Stromal cell of bone marrow (primary cell): ENCODE measurements at places on chromosomes 5 and 9.

DNA sequence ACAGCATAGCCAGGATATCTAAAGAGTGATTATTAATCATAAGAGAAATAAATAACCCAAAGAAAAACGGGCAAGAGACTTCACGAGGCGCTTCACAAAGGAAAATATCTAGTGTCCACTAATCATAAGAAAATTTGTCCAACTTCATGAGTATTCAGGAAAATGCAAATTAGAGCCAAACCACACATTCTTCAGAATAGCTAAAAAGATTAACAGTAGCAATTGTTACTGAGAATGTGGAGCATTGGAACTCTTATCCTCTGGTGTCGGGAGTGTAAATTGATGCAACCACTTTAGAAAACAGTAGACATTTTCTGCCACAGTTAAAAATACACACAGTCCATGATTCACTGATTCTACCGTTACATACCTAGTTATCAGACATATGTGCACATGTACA lies 145.7 kb downstream of the CWC27 start:
- peak; percentile 6 for DNase-seq

- no peak for DNase-seq
Observed at GRCh38 chr5:159198063-159199036, 11.0 kb downstream of the RNF145 start.

DNA sequence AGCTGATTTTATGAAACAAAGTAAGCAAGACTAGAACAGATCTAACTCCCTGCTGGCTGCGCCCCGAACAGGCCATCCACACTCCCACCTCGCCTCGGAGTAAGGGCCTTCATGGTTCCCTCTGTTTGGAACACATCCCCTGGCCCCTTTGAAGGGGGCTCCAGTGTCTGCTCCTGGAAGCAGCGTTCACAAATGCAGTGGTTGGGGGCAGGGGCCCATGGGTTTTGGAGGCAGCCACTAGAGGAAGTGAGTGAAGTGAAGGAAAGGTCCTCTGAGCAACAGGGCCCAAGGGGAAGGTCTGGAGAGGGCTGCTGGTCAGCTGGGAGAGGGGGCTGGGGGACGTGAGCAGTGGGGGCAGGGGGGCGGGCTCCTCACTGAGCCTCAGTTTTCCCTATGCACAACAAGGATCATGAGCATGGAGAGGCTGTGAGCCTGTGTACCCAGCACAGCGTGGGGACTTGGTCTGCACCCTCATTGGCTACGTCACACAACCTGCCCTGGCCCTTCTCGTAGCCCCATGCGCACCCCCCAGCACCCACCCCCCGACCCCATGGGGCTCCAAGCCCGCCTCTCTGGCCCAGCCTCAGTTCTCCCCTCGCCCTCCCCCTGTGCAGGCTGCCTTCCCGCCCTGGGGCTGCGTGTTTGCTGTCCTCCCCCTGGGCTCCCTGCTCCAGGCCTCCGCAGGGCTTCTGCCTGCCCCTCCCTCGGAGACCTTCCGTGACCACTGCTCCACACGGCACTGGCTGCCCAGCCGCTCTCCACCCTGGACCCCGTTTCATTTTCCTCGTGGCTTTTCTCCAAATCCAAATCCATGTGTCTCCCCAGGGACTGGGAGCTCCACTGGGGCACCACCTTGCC lies 39.5 kb downstream of the RASGEF1C start:
- no peak for DNase-seq

- peak; percentile 68 for DNase-seq
Observed at GRCh38 chr5:151005950-151006576, 14.3 kb upstream of the GPX3 start.

- DNase-seq, result no peak
Observed at GRCh38 chr9:109969011-109969410, 189.0 kb downstream of the PALM2AKAP2 start.

DNA sequence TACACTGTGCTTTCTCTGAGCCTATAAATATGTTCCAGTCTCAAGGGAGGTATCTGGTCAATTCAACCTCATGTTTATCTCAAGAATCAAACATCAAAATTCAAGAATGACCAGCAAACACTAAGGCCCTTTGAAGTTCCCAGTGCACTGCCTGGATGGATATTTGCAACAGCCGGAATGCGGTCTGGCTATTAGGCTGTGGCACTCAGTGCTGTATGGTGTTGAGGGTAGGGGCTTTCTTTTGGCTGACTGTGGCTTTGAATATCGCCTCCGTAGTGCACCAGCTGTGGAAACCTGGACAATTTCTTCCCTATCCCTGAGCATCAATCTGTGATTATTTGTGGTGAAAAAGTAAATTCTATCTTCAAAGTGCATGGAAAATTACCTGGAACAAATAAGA lies 220.4 kb downstream of the BRINP1 start:
- no peak for DNase-seq

DNA sequence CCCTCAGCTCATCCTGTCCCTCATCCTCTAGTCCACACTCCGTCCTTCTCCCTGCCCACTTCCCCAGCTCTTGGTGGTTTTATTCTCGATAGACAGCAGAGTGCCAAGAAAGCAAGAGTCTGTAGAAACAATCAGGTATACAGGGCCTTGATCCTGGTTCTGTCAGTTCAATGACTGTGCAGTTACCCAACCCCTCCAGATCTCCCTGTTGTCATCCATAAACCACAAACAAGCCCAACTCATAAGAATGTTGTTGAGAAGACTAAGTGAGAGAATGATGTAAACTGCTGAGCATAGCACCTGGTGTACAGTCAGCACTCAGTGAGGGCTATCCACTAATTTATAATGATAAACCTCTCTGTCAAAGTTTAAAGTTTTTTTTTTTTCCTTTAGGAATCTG lies 31.3 kb downstream of the ISL1 start:
- no peak for DNase-seq

GRCh38 chr9:3238236-3238635 lies 287.6 kb downstream of the RFX3 start:
- DNase-seq, result no peak

- no peak for DNase-seq
Observed at GRCh38 chr9:84323858-84324257, 16.7 kb downstream of the SLC28A3 start.

DNA sequence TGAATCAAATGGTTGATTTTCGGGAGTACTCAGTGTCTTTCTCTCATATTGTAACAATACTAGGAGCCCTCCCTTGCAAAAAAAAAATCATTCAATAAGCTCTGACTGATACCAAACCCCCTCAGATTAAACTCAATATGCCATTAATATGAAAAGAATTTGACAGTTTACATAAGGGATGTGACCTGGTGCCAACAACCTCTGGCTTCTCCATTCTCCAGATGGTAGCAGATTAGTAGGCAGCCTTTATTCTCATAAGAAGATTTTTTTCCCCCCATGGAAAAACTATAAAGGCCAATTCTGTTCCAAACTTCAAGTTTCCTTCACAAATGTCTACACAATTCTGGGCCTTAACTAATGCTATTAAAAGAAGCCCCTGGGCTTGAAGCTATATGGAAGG lies 96.5 kb downstream of the EFNA5 start:
- DNase-seq, result no peak

DNA sequence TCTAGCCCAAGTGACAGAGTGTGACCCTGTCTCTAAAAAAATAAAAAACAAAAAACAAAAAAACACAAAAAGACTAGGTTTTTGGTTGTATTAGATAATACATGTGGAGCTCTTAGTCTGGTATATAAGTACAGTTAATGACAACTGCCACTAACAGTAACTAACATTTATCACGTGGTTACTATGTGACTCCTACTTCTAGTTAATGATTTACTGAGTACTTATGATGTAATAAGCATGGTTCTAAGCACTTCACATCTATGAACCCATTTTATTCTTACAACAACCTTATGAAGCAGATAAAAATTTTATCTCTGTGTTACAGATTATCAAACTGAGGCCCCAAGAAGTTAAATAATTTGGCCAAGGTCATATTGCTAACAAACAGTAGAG lies 6.1 kb upstream of the TMEFF1 start:
- DNase-seq, result no peak

GRCh38 chr5:79505138-79505537 lies 8.8 kb downstream of the HOMER1 start:
- no peak for DNase-seq

DNA sequence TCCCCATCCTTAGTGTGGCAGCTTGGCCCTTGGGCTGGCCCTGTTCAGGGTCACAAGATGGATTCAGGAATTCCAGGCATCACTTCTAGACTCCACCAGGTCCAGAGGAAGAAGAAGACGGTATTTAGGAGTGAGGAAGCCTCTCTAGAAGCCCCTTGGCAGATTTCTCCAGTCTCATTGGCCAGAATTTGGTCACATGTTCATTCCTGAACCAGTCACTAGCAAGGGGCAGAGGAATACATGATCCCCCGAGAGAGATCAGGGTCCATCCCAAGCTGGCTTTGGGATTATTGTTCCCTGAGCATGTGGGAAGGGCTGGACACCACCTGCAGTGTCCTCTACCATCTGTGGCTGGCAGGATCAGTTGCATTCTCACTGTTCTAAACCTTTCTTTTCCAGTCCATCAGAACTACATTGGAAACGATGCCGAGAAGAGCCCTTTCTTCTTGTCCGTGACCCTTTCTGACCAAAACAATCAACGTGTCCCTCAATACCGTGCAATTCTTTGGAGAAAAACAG lies 48.5 kb downstream of the GARNL3 start:
- no peak for DNase-seq

DNA sequence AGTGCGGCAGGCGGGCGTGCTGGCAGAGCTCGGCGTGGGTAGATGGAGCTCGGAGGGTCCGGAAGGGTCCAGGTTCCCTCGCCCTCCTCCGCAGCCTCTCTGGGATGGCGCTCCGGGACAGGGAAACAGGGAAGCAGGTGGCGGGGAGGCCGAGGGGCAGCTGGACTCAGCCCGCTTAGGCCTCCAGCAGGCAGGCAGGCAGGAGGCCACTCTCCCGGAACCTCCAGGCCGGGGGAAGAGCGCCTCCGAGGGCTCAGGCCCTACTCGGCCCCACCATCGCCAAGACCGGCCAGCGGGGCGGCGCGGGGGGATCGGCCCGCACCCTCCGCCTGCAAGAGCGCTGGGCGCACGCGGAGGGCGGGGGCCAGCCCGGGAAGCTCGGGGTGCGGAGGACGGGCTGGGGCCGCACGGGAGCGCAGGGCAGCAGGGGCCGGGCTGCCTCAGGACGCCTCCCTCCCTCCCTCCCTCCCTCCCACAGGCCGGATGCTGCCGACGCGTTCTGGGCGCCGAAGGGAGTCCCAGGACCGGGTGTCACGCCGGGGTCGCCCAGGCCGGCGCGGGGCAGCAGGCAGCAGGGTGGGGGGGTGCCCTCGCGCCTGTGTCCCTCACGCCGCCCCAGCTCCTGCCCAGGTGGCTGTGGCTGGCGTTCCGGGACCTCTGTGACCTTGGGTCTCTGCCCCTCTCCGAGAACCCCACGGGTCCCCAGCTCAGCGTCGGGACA lies 977 bp downstream of the MGAT4B start:
- no peak for DNase-seq

DNA sequence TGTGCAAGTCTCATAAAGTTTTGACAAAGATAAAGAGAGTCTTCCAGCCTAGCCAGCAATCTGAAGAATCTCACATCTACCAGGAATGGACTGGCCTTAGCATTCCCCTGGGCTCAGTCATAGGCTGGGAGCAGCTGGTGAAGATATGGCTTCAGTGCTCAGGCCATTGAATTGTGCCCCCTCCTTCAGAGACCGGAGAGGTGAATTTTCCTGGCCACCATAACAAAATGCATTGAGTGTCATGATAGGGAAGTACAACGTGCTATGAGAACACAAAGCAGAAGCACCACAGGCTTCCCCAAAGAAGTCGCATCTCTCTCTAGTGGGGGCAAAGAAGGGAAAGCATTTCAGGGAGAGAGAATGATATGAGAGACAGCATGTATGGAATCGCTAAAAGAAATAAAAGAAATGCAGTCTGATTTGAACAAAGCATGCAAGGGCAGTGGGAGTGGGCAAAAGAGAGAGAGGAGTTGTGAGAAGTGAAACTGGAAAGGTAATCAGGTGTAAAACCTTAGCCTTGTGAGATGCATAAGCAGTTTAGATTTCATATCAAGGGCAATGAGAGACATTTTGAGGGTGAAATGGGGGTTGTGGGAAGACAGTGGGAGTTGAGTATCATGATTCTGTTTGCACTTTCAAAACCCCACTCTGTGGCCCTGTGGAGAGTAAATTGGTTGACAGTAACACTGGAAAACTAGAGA lies 57.1 kb upstream of the NMUR2 start:
- no peak for DNase-seq

DNA sequence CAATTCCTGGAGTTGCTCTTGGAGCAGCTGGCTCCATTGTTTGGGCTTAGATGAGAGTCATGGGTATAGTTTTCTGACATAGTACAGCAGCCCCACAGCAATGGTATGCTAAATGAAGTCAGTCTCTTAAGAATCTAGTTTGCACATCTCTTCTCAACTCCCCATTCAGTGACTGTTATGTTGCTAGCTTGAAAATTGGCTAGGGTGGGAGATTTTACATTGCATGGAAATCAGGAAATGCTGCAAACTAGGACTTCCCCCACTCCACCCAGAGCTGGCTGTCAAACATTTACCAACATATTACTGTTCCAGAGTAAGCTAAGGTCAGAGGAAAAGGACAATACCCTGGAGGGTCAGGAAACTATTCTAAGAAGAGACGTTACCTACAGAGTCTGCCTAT lies 17.6 kb upstream of the FCHO2 start:
- DNase-seq, result no peak

DNA sequence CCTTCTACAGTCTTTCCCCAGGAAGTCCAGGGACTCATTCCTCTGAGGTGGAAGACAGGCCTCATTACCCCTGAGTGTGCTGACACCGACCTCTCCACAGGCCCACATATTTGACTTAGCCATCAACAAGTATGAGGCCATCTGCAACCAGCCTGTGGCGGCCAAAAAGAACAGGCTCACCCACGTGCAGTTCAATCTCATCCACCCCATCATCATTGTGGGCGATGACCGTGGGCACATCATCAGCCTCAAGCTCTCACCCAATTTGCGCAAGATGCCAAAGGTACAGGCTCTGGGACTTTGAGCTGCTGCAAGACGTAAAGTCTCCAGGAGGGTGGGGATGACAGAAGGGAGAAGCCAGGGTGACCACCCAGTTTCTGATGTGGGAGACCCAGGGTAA lies 5.6 kb downstream of the ENHO start:
- DNase-seq, result no peak

- DNase-seq, result no peak
Observed at GRCh38 chr5:139501381-139501780, 18.8 kb upstream of the STING1 start.

DNA sequence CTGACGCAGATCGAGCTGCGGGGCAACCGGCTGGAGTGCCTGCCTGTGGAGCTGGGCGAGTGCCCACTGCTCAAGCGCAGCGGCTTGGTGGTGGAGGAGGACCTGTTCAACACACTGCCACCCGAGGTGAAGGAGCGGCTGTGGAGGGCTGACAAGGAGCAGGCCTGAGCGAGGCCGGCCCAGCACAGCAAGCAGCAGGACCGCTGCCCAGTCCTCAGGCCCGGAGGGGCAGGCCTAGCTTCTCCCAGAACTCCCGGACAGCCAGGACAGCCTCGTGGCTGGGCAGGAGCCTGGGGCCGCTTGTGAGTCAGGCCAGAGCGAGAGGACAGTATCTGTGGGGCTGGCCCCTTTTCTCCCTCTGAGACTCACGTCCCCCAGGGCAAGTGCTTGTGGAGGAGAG lies 4.6 kb upstream of the PHYHD1 start:
- DNase-seq, result no peak

- no peak for DNase-seq
Observed at GRCh38 chr5:134440201-134440755, 28.6 kb upstream of the CDKN2AIPNL start.

GRCh38 chr9:12414514-12414913 lies 278.7 kb upstream of the TYRP1 start:
- DNase-seq, result no peak
